ENCODE measurements at places on chromosomes 3 and 15.

DNA sequence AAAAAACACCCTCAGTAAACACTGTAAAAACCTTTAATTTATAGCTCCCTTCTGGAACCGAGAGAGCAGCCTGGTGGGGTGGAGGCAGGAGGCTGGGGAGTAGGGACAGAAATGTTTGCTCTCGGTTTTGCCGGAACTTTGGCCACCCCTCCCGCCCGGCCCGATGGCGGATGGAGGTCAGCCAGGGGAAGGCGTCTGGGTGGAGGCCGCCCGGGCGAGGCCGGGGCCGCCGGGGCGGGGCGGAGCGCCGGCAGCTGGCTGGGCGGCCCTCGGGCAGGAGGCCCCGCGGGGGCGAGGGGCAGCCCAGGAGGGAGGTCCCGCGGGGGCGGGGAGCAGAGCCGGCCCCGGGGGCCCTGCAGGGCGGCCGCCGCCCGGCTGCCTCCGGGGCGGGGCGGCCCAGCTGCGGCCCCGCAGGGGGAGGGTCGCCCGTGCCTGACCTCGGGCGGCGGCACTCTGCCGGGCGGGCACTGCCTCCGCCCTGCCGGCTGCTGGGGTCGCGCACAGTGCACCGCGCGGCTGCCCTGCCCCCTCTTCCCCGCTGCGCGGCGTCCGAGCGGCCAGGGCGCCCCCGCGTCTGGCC is 829 bp upstream of the SKIL start:
- peak; percentile 50 for DNase-seq

GRCh38 chr15:68815598-68815997 is 5.1 kb downstream of the ANP32A start:
- peak; percentile 17 for DNase-seq

GRCh38 chr3:16545413-16546185 is 32.1 kb upstream of the RFTN1 start:
- no peak for DNase-seq

GRCh38 chr3:46221938-46222337 is 13.8 kb upstream of the CCR1 start:
- DNase-seq, result no peak

- no peak for DNase-seq
These were observed 49.2 kb downstream of the SLC41A3 start for GRCh38 chr3:126034481-126035361.

DNA sequence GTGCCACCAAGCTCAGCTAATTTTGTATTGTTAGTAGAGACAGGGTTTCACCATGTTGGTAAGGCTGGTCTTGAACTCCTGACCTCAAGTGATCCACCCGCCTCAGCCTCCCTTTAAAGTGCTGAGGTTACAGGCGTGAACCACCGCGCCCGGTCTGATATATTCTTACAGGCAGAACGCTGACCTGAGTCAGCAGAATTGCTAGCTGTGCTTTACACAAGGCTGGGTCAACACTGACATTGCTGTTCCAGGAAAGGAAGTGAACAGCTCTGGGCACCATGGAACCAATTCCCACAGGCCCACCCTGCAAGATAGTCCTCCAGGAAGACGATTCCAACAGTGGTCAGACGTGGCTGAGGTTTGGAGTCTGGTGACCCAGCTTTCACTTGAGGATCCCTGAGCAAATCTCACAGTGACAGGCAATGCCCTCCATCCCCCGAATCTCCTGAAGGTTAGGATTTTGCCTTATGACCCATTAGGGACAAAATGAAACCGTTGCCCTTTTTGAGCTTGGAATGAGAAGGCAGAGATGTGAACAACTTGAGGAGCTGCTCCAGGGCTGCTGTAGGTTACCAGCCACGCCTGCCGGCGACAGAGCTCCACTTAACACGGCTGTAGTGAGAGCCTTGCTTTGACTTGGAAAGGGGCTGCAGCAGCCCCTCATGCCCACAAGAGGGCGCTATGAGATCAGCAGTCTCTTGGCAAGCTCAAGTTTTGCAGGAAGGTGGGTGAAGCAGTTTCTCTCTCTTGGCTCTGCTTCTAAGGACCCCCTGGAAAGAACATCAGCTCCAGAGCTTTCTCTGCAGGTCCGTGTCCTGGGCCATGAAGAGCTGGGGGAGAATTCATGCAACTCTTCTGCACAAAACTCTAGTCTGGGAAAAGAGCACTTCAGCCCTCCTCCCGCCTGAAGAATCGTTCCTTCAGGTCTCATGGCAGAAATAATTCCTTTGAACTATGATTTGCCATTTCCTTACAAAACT is 74.1 kb downstream of the SENP2 start:
- peak; percentile 68 for DNase-seq

- DNase-seq, result no peak
These were observed 1.1 kb downstream of the TM4SF18 start for GRCh38 chr3:149332227-149332765.

DNA sequence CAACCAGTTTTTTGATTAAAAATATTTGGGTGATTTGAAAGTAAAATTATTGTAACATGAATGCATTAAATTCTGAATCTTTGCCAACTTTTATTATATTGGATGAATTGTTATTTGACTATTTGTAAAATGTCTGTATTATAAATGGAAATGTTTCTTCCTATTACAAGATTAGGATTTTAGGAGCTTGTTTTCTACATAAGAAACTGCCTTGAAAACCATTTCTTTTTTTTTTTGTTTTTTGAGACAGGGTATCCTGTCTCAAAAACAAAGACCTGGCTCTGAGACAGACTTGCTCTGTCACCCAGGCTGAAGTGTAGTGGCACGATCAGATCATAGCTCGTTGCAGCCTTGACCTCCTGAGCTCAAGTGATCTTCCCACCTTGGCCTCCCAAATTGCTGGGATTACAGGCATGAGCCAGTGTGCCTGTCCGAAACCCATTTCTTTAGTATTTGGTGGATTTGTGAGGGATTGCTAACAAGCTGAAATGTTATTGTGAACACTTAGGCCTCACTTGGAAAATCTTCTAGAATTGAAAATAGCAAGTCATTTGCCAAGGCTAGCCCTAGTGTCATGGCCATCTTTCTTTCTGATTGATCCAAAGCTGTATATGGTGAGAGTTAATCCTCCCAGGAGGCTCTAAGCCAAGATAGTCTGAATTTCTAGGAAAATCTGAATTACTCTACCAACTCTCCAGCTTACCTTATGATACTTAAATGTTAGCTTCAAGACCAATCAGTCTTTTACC is 100.3 kb downstream of the FNDC3B start:
- DNase-seq, result no peak

- DNase-seq, result no peak
These were observed 86.5 kb upstream of the MYZAP start for GRCh38 chr15:57505056-57505715.

GRCh38 chr3:182906036-182906435 is 74.3 kb downstream of the DCUN1D1 start:
- DNase-seq, result no peak

DNA sequence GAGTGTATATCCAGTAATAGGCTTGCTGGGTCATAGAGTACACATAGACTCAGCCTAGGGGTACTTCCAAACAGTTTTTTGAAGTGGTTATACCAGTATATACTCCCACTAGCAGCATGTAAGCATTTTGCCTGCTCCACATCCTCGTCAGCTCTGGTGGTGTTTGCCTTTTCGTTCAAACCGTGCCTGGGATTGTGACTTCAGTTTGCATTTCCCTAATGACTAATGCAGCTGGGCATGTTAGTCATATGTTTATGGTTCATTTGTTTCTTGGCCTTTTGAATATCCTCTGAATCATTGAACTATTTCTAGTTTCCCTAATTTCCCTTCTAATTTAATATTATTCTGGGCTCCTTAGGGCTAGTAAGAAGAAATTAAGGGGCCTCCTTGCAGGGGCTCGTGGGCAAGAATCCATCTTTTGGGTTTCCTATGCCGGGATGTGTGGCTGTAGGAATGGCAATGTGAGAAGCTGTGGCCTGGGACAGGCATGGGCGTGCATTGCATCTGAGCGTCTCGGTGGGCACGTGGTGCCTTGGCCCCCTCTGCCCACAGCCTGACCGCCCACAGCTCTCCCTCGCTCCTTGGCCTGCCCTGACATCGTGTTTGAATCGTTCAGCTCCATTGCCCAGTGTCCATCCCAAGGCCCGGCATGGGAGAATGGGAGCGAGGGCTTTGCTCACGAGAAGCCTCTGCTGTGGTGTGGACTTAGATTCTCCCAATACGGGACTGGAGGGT is 26.4 kb downstream of the FAH start:
- no peak for DNase-seq

GRCh38 chr15:40844696-40845030 is 815 bp downstream of the SPINT1 start:
- DNase-seq, result peak; percentile 42

GRCh38 chr15:88036154-88036839 is 220.2 kb downstream of the NTRK3 start:
- DNase-seq, result no peak

- no peak for DNase-seq
These were observed 454.7 kb downstream of the PYDC2 start for GRCh38 chr3:191915712-191916111.

DNA sequence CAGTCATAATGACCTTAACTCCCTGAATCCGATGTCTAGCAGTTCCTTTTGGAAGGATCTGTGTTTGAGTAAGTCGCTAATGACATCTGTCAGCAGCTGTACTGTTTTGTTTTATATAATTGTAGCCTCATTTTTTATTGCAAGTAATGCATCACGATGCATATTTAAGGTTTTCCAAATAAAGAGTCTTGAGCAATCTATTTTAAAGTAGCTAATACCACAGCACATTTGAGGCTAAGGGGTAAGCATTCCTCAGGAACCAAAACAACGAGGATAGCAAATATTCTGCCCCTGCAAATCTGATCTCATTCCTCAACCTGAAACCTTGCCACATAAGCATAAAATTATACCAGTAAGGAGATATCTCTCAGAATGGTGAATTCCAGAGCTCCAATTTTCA is 98.7 kb downstream of the TBC1D5 start:
- no peak for DNase-seq

DNA sequence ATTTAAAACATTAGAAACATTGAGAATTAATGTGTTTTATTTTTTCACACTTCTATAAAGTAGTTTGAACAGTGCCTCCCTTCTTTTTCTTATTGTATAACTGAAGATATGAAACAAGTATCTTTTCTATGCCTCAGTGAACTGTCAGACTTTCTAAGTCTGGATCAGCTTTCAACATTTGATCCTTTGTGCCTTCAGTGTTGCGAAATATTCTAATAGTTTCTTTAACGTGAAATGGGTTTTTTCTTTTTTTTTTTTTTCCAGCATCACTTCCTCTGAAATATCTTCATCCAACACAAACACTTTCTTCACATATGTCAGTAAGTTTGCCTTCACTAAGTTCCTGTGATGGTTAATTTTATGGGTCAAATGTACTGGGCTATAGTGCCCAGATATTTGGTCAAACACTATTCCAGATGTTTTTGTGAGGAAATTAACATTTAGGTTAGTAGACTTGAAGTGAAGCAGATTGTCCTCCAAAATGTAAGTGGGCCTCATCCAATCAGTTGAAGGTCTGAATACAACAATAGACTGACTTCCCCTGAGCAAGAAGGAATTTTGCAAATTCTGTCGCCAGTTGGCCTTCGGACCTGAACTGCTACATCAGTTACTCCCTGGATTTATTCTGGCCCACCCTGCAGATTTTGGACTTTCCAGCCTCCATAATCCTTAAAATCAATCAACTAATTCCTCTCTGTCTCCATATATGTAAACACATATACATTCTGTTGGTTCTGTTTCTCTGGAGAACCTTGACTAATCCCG is 6.4 kb upstream of the CPOX start:
- no peak for DNase-seq

GRCh38 chr3:180188512-180189309 is 152.0 kb upstream of the PEX5L start:
- no peak for DNase-seq

DNA sequence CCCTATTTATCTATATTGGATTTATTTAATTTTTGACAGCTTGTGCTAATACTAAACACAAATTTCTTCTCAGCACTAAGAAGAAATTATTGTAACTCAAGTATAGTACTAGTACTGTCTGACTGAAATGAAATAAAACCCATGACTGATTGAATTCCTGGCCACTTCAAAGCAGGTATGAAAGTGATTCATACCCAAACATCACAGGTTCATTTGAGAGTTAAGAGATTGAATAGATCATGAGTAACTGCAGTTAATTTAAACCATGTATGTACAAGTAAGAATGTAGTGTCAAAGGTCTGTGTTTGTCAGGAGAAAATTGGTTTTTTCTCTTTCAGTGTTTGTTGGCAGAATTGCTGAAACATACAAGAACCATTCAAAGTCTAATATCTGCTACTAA is 332.0 kb upstream of the GRM7 start:
- no peak for DNase-seq

DNA sequence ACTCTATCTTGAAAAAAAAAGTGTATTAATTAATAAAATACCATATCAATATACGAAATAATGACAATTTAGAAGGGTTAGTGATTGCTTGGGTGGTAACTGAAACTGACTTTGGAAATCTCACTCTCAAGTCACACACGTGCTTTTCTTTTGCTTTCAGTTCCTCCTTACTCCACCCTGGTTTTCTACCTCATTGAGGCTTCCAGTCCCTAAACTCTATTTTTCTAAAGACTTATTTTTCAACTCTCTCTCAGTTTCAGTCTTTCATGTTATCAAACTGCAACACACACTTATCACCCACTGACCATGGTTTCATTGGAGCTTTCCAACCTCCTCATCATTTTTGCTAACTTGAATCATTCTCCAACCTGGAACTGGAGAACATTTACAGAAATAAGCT is 23.5 kb downstream of the IL12A start:
- DNase-seq, result no peak

DNA sequence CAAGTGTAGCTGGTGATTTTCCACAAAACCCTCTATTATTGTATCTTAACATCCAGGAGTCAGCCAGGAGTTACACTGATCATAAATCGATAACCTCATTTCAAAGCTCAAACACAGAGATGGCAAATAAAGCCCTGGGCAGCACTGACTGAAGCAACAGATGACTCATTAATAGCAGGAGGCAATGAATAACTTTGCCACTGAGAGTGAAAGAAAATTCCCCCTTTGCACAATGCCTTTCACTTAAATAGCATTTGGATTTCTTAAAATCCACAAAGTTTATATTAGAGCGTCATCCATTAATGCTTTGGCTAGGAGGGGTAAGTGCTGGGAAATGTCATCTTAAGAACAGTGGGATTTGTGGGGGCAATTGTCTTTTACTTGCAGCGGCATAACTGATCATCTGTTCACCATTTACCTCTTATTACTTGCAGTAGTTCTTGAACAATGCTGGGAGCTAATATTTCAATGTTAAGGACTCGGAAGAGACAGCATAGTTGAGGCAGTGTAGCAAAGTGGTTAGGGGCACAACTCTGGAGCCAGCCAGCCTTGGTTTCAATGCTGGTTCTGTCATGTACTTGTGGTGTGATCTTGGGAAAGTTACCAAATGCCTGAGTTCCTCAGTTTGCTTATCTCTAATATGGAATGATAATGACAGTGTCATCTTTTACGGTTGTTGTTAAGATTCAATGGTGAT is 630.4 kb upstream of the TBL1XR1 start:
- DNase-seq, result no peak

- DNase-seq, result no peak
These were observed 261.2 kb upstream of the LRRFIP2 start for GRCh38 chr3:37435572-37435971.

GRCh38 chr3:123759311-123759710 is 124.8 kb downstream of the MYLK start:
- DNase-seq, result no peak

- DNase-seq, result no peak
These were observed 50.0 kb downstream of the PPARG start for GRCh38 chr3:12338595-12339546.
